ENCODE measurements at places on chromosomes 1 and 21.

GRCh38 chr1:175733722-175734121 lies 9.7 kb downstream of the TNR start:
- no peak for DNase-seq

GRCh38 chr1:107263291-107263915 lies 122.6 kb downstream of the NTNG1 start:
- DNase-seq: no peak

- DNase-seq: no peak
Measured at GRCh38 chr1:236524895-236525184, 1.1 kb downstream of the LGALS8 start.

GRCh38 chr1:228798548-228798947 lies 63.3 kb downstream of the RHOU start:
- DNase-seq: no peak

DNA sequence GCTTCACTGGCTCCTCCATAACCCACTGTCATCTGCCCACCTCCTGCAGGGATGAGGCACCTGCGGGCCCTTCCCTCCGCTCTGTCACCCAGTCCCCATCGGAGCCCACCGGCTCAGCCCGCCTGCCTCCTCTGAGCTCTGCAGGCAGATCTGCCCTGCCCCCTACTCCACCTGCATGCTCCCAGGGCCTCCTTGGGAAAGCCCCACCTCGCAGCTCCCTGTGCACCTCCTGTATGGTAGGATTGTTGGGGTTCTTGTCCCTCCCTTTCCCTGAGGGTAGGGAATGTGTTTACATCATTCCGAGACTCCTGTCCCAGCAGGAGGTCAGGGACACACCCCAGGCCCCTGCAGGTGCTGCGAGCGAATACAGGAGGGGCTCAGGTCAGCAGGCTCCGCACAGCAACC lies 50.5 kb downstream of the SIK1 start:
- no peak for DNase-seq

DNA sequence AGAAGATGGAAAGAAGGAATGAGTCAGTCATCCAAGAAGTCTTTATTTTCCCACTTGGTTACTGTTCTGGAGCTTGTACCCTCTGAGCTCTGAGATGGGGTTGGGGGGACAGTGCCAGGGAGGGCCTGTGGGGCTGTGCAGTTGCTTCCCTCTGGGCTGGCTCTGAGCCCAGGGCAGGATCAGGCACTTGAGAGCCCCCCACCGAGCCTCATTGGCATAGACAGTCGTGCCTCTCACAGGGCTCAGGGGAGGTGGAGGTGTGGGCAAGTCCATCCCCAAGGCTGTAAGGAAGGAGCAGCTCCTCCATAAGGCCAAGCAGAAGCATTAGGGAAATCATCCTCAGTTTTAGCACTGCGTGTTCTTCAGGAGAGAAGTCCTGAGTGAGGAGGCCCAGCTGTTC lies 2.5 kb upstream of the ARL8A start:
- no peak for DNase-seq

DNA sequence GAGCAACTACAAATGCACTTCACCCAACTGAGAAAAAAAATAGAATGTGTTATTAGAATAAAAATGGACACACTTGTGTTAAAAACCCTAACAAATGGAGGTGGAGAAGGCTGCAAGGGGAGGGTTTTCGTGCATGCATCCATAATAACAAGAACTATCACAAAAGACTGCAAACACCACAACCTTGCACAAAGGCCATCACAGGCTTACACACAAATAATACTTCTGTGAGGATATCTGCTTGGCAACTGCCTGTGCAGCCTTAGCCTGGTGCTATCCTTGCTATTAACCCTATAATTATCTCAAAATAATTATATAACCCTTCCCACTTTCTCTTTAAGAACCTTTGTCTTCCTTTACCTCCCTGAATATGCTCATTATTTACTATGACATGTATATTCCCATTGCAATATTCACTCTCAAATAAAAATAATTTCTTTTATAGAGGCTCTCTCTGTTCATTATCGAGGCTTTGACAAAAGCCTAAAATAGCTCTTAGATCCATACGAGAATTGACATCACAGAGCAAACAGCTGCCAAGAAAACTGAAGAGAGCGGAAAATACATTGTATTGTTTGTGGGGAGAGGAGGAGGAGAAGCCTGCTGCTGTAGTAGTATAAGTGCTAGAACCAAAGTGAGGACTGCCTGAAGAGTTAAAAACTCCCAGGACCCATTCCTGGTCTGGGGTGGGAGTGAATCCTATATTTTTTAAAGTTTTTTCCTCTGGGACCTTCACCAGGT lies 1768.7 kb downstream of the BRINP3 start:
- DNase-seq: no peak

- no peak for DNase-seq
Measured at GRCh38 chr1:181612100-181612499, 128.8 kb downstream of the CACNA1E start.

GRCh38 chr1:68378296-68379084 lies 71.3 kb downstream of the RPE65 start:
- DNase-seq: no peak

All from T-helper 1 cell (primary cell).